ENCODE measurements at places on chromosomes 16 and 17.

GRCh38 chr16:52434224-52434623 lies 112.7 kb downstream of the TOX3 start:
- DNase-seq, result no peak

DNA sequence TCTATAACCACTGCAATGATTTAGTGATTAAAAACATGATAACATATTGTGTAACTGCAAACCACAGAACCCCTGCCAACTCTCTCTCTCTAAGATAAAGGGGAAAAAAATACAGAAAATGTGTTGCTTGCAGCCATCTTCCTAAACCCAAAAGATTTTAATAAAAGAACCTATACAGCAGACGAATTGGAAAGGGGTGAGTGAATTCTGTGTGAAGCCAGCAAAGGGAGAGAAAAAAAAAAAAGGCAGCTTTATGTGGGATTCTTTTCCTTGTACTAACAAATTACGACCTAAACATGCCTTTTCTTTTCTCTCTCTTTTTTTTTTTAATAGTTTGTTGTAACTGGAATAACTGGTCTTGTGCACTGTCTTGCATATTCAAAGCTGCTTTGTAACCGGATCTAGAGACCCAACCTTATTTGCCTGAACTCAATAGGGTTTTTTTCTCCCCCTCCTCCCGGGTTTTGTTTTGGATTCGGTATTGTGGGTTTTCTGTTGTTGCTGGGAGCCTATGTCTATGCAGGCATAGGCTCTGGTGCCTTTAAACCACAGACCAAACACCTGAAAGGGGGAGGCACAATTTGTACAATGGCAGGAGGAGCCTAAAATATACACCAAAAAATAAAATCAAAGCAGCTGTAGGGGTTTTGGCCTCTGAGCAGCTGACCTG lies 7.0 kb upstream of the ZFHX3 start:
- no peak for DNase-seq

GRCh38 chr16:23803591-23804123 lies 32.1 kb upstream of the PRKCB start:
- DNase-seq, result no peak

GRCh38 chr17:7523033-7523432 lies 25.8 kb upstream of the TNFSF12 start:
- no peak for DNase-seq

DNA sequence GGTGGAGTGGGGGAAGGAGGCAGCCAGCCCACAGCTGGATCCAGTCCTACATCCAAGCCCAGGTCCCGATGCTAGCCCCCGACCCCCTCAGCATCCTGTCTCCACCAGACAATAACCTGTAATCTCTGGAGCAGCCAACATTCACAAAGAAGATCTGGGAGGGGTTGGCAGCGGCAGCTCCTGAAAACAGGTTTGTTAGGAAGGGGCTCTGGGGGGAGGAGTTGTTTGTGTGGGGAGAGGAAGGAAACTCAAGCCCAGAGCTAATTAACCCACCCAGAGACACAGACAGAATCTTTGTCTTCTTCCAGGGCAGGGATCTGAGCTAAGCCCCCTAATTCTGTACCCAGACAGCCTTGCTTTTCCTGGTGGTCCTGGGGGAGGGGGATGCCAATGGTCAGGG lies 4.6 kb upstream of the C17orf113 start:
- no peak for DNase-seq

GRCh38 chr17:76996741-76997694 lies 128.8 kb downstream of the MGAT5B start:
- DNase-seq, result no peak

DNA sequence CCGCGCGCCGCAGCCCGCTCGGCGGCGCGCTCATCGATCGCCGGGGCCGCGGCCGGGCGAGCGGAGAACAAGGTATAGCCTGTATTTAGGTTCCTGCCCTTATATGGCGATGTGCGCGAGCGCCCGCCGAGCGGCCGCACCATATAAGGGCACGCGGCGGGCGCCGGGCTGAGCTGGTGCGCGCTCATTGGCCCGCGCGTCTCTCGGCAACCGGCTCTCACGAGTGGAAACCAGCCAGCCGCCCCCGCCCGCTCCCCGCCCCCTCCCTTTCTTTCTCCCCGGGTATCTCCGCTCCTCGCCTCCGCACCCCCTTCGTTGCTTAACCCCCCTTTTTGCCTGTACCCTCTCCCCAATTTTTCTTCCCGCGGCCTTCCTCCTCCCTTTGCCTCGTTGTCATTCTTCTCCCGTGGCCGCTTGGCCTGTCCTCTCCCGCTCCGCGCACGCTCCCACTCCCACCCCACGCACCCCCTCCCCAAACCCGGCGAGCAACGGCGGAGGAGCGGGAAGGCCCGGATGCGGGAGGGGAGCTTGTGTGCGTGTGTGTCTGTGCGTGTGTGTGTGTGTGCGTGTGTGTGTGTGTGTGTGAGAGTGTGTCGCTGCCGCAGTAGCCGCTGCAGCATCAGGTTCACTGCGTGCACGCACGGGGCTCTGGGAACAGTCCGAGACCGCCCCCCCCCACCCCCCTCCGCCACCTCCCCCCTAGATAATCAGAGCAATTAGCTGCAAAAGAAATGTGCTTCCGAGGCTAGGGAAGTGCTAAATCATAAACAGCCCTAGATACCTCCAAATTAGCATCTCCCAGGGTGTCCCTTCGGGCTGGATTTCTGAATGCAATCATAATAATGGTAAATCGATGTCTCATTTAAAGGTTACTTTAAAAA lies 13.5 kb upstream of the CBX8 start:
- peak; percentile 85 for DNase-seq

DNA sequence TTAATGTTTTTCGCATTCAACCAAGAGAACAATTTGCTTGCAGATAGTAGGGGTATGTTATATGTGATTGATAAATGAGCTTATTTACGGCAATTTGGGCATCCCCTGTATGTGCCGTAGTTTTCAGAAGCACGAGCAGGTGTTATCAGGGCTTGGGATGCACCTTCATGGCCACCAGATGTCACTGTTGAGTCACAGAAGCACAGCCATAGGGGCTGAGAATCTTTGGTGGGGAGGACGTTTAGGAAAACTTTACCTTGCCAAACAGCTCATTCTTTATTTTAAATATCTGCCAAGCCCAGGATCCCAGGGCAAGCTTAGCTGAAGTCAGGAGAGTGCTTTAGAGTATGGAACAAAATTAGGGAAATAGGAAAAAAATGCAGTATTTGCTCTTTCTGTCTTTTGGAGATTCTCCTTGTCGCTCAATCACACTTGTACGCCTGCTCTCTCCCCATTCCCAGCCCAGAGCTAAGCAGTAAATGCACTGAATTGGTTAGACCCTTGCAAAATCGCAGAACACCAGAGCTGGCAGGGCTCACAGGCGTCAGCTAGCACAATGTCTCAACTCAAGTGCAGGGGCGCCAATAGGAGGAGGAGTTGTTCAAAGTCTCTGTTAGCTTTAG lies 93.6 kb upstream of the MPHOSPH6 start:
- DNase-seq, result no peak

DNA sequence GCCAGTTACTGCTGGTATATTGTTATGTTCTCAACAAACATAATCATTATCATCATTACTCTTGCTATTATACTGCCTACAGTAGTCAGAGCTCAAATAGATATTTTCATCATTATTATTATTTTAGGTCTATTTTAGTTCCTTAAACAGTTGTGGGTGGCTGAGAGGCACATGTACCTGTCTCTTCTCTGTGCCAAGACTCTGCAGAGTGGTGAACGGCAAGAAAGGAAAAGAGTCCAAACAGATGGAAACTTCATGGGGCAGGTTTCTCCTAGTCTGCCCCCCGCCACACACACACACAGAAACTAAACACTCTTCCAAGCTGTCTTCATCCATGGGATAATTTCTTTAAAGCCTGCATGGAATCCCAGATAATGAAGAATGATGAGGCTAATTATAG lies 77.7 kb upstream of the CLEC3A start:
- no peak for DNase-seq

Measured in RWPE2 (cell line).